ENCODE measurements at places on chromosomes 13 and 19.

- DNase-seq: no peak
These were observed 292.2 kb downstream of the MZT1 start for GRCh38 chr13:72435251-72435650.

- DNase-seq: peak; percentile 89
These were observed 764 bp downstream of the UPF1 start for GRCh38 chr19:18832306-18833140.

DNA sequence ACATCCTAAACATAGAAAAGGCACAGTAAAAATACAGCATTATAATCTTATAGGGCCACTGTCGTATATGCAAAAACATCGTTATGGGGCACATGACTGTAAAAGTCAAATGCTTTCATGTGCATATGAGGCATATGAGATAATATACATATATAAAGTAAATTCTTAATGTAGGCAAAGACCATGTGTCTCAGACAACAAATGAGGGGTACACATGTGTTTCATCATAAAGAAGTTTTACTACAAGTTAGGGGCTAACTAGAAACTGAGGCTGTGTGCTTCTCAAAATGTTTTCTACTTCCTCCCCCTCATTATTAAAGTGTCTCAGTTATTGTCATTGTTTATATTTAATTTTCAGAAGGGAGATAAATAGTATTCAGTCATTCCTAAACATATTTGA, 309.6 kb downstream of the SHISA2 start:
- DNase-seq: no peak

DNA sequence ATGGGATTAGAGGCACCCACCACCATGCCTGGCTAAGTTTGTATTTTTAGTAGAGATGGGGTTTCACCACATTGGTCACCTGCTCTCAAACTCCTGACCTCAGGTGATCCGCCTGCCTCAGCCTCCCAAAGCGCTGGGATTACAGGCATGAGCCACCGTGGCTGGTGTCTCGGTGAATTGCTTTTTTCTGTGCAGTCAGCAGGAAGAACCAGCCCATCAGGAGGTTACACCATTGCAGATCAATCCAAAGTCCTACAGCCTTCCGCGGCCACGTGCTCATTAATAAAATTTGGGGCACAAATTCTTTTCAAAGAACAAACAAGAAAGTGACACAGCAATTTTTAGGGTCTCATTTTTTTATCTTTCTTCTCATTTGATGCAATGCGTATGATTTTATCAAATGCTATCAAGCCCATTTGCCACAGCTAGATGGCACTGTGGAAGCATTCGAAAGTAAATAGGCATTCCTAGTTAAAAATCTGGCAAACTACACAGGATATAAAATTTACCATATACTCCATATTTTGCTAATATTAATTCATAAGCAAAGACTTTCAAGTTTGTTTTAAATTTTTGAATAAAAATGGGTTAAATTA, 54.4 kb upstream of the ZNF835 start:
- no peak for DNase-seq

DNA sequence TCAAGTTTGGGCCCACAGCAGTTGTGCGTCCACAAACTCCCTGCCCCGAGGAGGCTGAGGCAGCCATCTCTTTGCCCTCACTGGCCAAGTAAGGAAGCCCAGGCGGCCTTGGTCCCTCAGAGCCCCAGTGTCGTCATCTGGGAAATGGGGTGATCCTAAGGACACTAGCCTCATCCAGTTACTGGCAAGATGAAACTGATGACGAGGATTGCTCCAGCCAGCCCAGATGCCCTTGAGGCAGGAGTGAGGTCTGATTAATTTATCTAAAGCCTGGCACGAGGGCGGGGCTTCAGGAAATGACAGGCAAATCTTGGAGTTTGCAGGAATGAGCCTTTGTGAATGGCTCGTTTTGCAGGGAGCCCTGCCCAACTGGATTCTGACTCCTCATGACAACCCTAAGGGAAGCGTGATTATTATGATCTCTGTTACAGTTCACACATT, 5.6 kb downstream of the LIPE start:
- peak; percentile 50 for DNase-seq

GRCh38 chr19:39533003-39533512, 406 bp upstream of the EID2B start:
- DNase-seq: no peak

GRCh38 chr19:19482809-19483596, 32.3 kb downstream of the TSSK6 start:
- DNase-seq: peak; percentile 64

DNA sequence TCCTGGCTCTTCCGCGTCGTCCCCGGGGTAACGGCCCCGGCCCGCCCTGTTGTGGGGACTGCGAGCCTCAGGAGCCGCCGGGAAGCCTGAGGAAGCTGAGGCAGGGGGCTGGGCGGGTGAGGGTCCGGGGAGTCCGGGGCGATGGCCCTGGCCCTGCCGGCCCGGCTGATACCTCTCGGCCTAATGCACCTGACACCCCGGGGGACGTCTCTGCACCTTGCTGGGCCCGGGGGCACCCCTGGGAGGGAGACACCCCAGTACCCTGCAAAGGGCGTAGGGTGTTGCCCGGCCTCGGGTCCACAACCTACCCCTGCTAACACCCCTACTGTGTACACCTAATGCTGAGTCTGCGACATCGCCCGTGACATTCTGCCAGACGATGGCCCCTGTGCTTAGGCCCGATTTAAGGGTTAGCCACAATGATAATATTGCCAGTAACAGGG, 410 bp downstream of the PIN1 start:
- DNase-seq: no peak

GRCh38 chr19:42279902-42280814, 11.1 kb downstream of the CIC start:
- DNase-seq: peak; percentile 100

DNA sequence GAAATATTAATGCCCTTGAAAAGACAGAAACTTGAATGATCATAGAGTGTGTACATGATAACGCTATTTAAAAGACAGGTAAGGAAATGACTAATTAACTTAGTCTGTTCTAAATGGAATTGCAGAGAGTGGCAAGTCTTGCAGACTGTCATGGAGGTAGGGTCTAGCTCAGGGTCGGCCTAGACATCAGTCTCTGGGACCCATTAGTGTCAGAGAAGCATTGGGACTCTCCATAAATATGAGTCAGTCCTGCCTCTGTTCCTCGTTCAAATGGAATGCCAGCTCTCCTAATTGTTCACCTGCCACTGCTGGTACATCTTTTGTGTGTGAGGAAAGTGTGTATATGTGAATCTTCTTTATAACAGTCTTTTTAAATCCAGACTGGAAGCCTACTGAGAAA, 28.0 kb downstream of the PCDH20 start:
- no peak for DNase-seq

- no peak for DNase-seq
These were observed 256.9 kb downstream of the TEX29 start for GRCh38 chr13:111577208-111577828.

- DNase-seq: no peak
These were observed 29.0 kb upstream of the CEACAM21 start for GRCh38 chr19:41546961-41547360.

DNA sequence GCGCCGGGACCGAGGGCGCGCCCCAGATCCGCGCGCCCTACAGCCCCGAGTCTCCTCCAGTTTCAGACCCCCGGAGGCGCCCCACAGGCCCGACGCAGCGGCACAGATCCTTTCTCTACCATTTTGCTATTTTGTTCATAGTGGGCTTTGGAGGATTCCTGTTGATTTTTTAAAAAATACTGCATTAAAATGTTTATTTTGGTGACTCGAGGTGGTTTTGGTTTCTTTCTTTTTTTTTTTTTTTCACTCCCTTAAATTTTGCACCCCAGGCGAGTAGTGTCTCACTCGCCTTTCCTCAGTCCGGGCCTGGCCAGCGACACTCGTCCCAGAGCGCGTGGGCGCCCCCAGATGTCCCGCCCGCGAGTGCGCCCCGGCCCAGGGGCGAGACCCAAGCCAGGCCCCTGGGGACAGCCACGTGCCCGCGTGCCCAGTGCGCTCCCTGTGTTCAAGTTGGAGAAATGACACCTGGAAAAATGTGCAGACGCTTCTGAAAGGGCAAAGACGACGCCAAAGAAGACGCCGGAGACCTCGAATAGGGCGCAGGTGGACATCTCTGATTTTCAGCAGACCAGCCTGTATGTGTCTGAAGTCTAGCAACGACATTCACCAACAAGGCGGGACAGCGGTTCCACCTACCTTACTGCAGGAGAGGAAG, 471 bp upstream of the INSR start:
- DNase-seq: no peak

Data from osteoblast (primary cell).